ENCODE measurements at places on chromosomes 4 and X. TPM values are rescaled to one million over a fixed set of nuclear protein-coding genes. Genes with fewer than 3 reads are reported as not detected.
A peak's percentile ranks its signal among the peaks of the same experiment; 100 is the strongest.

The IBSP gene
- total RNA-seq, result not detected

GRCh38 chr4:627347-628125, 2.2 kb downstream of the PDE6B start:
- no peak for DNase-seq
- H3K27ac ChIP-seq, result no peak overlapping the region
- H3K36me3 ChIP-seq, result no peaks in the 10 kb centered on the region
- no peaks in the 10 kb centered on the region for H3K27me3 ChIP-seq
- H3K4me3 ChIP-seq, result no peak overlapping the region

DNA sequence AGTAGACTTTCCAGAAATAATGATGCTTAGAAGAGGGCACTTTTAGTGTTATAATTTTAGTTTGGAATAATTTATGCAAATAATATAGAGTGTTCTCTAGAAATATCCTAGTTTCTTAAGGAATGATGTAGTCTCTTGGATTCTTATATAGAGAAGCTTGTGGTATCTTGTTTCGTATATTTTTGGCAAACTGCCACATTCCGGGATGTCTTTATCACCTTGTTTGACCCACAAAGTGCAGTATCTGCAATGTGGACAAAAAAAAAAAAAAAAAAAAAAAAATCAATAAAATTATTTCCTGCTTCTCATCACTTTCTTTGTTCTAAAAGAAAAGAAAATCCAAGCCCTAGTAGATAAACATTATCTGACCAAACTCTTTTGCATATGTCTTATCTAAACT, 1577.7 kb upstream of the TENM3 start:
- no peaks in the 10 kb centered on the region for H3K4me1 ChIP-seq
- no peak for DNase-seq
- H3K36me3 ChIP-seq, result no peaks in the 10 kb centered on the region
- H3K27me3 ChIP-seq, result no peaks in the 10 kb centered on the region

GRCh38 chr4:113943863-113944262, 35.6 kb downstream of the ARSJ start:
- H3K36me3 ChIP-seq, result no peaks in the 10 kb centered on the region
- H3K27me3 ChIP-seq, result no peaks in the 10 kb centered on the region
- DNase-seq, result no peak
- no peak overlapping the region for H3K27ac ChIP-seq
- peaks cover 12% of the 10 kb centered on the region for H3K4me1 ChIP-seq

The MTMR8 gene
- 5.8 TPM for total RNA-seq

DNA sequence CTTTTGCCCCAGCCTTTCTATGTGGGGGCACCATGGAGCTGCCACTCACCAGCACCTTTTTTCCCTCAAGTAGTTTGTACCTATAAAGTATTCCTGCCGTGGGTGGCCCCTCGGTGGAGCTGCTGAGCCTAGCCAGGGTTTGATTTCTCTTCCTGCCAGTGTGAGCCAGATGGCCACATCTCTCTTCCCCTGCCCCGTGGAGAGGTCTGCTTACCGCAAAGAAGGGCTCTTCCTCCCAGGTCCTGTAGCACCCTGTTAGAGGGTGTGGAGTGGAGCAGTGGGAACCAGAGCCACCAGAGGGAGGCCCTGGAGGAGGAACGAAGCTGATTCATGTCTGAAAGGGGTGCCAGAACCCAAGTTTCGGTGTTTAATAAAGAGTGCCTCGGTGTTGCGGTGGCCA, 95.4 kb downstream of the PTTG2 start:
- H3K4me3 ChIP-seq, result no peak overlapping the region
- DNase-seq, result no peak
- no peak overlapping the region for H3K27ac ChIP-seq
- H3K4me1 ChIP-seq, result no peaks in the 10 kb centered on the region

DNA sequence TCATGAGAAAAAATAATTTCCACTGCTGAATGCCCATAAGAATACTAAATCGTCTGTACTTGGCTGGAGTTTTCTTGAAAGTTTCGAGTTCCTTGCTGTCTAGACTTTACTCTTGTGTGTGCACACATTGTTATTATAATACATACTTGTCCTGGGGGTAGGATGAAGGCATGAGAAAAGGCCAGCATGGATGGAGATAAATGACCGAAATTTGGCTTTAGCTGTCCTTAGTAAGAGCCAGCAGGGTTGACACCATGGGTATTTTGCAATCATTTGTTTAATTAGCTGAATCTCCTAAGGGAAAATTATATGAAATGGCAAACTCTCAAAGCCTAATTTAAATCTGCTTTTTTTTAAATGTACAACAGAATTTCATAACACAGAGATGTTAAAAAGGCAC, 641.6 kb downstream of the ADGRL3 start:
- no peak overlapping the region for H3K27ac ChIP-seq
- no peak for DNase-seq

The PSMD10 gene
- 63.5 TPM for total RNA-seq

DNA sequence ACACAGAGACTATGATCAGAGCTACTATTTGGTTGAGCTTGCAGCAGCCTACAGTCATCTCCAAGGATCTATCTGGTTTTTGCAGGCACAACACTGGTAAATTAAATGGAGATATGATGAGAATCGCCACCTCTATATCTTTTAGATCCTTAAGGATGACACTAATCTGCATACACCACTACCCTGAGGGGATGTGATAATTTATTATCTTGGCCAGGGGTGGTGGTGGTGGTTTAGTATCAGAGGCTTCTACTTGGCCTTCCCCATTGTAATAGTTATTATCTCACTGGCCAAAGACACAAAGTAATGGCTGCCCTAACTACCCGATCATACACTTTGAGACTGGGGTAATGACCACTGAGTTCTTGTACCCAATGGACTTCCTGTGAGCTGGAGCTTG, 21.2 kb downstream of the CCDC160 start:
- DNase-seq, result no peak
- H3K4me3 ChIP-seq, result no peak overlapping the region
- no peaks in the 10 kb centered on the region for H3K36me3 ChIP-seq
- no peaks in the 10 kb centered on the region for H3K4me1 ChIP-seq
- H3K27ac ChIP-seq, result no peak overlapping the region
- no peaks in the 10 kb centered on the region for H3K27me3 ChIP-seq

DNA sequence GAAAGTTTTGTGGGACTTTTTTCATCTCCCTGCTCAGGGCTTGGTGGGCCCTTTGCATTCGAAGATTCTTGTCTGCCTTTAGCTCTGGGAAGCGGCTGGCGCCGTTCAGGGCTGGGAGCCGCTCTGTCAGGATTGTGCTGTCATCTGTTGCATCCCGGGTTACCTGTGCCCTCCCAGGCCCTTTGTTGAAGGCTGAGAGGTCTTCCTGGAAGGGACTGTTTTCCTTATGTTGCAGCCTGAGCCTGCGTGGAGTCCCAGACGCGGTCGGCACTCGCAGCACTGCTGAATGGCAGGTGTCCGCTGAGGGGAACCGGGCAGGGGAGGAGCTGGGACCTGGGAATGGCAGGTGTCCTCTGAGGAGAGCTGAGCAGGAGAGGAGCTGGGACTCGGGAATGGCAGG, 15.9 kb downstream of the RGS12 start:
- no peak overlapping the region for H3K27ac ChIP-seq
- no peaks in the 10 kb centered on the region for H3K36me3 ChIP-seq
- DNase-seq, result no peak
- H3K27me3 ChIP-seq, result no peaks in the 10 kb centered on the region
- no peak overlapping the region for H3K4me3 ChIP-seq
- H3K4me1 ChIP-seq, result peaks cover 24% of the 10 kb centered on the region

DNA sequence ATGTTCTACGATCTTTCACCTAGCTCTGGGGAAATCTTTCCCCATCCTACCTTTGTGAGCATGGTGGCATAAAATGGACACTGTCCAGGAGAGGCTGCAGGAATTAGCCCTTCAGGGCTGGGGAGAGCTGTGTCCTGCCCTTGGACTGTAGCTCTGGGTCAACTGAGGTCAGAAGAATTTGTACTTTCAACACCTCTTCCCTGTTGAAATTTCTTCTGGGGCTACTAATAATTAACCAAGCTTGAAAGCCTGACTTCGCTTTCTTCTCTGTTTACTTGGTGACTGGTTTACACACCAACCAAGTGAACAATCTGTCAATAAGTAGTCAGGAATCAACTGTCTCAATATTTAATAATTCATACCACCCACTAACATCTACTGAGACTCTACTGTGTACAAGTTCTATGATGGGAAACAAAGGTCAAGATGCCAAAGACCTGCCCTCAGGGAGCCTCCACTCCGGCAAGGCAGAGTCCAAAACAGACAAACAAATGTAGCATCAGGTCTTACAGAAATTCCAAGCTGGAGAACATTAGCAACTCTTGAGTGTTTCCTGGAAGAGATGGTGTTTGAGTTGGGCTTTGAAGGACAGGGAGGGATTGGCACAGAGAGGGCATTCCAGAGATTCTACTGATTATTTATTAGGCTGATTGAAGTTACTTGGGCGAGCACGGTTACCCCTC, 113.1 kb downstream of the ENPP6 start:
- no peak overlapping the region for H3K4me3 ChIP-seq
- no peaks in the 10 kb centered on the region for H3K4me1 ChIP-seq
- DNase-seq, result no peak
- no peaks in the 10 kb centered on the region for H3K36me3 ChIP-seq
- H3K27ac ChIP-seq, result no peak overlapping the region
- H3K27me3 ChIP-seq, result peaks cover 10% of the 10 kb centered on the region

DNA sequence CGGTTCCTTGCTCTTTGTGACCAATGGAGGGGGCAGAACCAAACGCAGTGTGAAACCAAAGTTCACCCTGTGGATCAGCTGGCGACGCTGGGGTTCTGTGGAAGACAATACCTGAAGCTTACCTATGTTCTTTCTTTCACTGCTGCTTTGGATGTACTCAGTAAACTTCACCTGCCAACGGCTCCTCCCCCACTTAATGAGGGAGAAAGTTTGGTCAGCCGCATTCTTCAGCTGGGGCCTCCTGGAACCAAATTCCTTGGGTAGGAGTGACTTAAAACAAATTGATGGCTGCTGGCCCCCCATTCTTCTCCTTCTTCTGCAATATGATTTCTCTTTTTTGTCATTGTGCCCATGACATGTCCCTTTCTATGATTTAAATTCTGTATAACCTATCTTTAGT, 282.4 kb downstream of the ANK2 start:
- no peaks in the 10 kb centered on the region for H3K36me3 ChIP-seq
- no peak for DNase-seq
- peaks cover 11% of the 10 kb centered on the region for H3K27me3 ChIP-seq
- H3K27ac ChIP-seq, result no peak overlapping the region

The SLC9B1 gene
- 2.4 TPM for total RNA-seq

DNA sequence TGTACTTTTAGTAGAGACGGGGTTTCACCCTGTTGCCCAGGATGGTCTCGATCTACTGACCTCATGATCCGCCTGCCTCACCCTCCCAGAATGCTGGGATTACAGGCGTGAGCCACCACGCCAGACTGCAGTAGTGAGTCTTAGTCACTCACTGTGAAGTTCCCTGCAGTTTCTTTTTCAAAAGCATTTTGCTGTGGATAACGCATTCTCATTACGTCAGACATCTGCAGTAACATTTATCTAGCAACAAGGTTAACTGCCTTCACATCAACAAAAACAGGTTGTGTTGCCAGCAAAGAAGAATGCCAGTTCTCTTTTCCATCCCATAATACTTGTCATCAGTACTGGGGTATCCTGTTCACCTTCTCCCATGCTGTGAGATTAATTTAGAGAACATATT, 164.6 kb downstream of the DHRSX start:
- H3K27me3 ChIP-seq, result no peaks in the 10 kb centered on the region
- H3K27ac ChIP-seq, result no peak overlapping the region
- DNase-seq, result no peak
- peaks cover 25% of the 10 kb centered on the region for H3K36me3 ChIP-seq
- no peaks in the 10 kb centered on the region for H3K4me1 ChIP-seq
- no peak overlapping the region for H3K4me3 ChIP-seq

DNA sequence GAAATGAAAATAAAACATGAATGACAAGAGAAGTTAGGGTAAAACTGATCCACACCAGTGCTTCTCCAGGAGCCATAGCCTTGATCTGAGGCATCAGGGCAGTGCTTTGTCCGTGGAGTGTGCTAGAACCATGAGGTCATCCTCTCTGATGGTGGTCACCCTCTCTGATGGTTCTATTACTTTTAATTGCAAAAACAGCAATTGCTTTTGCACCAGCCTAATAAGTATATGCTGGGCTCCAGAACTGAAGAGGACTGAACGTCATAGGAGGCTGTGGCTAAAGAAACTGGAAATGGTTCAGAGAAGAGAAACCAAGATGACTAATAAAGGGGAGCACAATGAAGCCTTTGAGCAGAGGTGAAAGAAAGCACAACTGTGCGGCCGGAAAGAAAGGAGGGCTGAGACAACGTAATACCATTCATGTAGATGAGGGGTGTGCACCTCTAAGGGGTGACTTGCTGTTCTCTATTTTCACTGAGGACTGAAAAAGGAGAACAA, 17.0 kb upstream of the TMEM154 start:
- peak; percentile 84 for DNase-seq
- peaks cover 19% of the 10 kb centered on the region for H3K4me1 ChIP-seq
- H3K4me3 ChIP-seq, result no peak overlapping the region
- peak overlapping the region; percentile 51 for H3K27ac ChIP-seq
- H3K36me3 ChIP-seq, result no peaks in the 10 kb centered on the region
- peaks cover 3% of the 10 kb centered on the region for H3K27me3 ChIP-seq

DNA sequence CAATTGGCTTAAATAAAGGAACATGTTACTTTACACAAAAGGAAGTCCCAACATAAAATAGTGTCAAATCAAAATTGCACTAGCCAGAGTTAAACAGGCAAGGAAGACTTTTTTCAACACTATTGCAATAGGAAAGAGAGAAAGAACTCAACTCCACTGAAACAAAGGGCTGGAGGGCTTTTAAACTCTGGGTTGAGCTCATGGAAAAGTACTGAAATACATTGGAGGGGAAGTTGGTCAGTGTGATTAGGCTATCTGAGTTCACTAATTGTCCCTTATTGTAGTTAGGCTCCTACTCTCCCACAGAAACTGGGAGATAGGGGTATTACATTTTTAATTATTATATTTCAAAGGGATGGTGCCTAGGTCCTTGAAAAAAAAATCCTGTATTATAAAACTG, 491.2 kb upstream of the LCORL start:
- no peaks in the 10 kb centered on the region for H3K4me1 ChIP-seq
- H3K4me3 ChIP-seq, result no peak overlapping the region
- DNase-seq, result no peak
- H3K27ac ChIP-seq, result no peak overlapping the region

The MAGED4B gene
- total RNA-seq, result 2.0 TPM

- DNase-seq, result no peak
- H3K27ac ChIP-seq, result no peak overlapping the region
- no peak overlapping the region for H3K4me3 ChIP-seq
- H3K27me3 ChIP-seq, result peaks cover 3% of the 10 kb centered on the region
- no peaks in the 10 kb centered on the region for H3K4me1 ChIP-seq
- H3K36me3 ChIP-seq, result no peaks in the 10 kb centered on the region
Measured at GRCh38 chr4:74057588-74057987, 19.1 kb upstream of the CXCL3 start.

DNA sequence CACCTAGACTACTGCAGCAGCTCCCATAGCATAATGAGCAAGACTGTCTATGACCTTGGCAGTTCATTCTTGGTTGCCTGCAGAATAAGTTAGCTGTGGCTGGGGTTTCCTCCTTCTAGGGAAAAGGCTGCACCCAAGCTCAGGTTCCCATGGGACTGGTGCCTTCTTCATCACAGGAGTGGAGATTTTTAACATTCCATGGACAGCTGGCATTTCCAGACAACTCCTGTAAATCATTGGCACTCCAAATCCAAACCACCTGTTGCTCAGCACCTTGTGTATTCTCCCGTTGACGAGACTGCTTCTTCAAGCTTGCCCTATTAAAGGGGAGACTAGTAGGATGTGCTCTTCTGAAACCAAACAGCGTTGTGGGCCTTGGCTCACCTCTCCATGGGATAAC, 7.8 kb upstream of the NUP54 start:
- H3K4me1 ChIP-seq, result no peaks in the 10 kb centered on the region
- no peaks in the 10 kb centered on the region for H3K36me3 ChIP-seq
- no peaks in the 10 kb centered on the region for H3K27me3 ChIP-seq
- no peak for DNase-seq
- H3K4me3 ChIP-seq, result no peak overlapping the region
